Stomach (tissue), 19 donors: ENCODE measurements at places on chromosomes 6 and 20. TPM values are rescaled to one million over a fixed set of nuclear protein-coding genes. Genes with fewer than 3 reads are reported as not detected.

The CFB gene
- total RNA-seq: 316 TPM

The PAK5 gene
- under 0.01 TPM for total RNA-seq

The SLC22A1 gene
- total RNA-seq: not detected

The FYN gene
- total RNA-seq: 134 TPM

The MTFR2 gene
- 4.0 TPM for total RNA-seq

The TSBP1 gene
- total RNA-seq: not detected

The VAPB gene
- total RNA-seq: 21.8 TPM

The UCKL1 gene
- total RNA-seq: 27.7 TPM

The CHD6 gene
- 37.8 TPM for total RNA-seq

The DUSP15 gene
- total RNA-seq: not detected

The GTSF1L gene
- total RNA-seq: not detected

The DCDC2 gene
- total RNA-seq: 2.8 TPM

The MLIP gene
- not detected for total RNA-seq

The GPX5 gene
- not detected for total RNA-seq

The TGM2 gene
- total RNA-seq: 38.7 TPM

The WFDC5 gene
- not detected for total RNA-seq
